Skeletal muscle tissue (tissue), 5 donors: ENCODE measurements at places on chromosomes 1 and 21. TPM values are rescaled to one million over a fixed set of nuclear protein-coding genes. Genes with fewer than 3 reads are reported as not detected.

The RNASEL gene
- total RNA-seq, result 4.2 TPM

The KPRP gene
- total RNA-seq, result not detected

The S100A8 gene
- 67.3 TPM for total RNA-seq

The AADACL4 gene
- total RNA-seq, result not detected

The SCYL3 gene
- 8.4 TPM for total RNA-seq

The ALX3 gene
- total RNA-seq, result not detected

The RNU1-4 gene
- total RNA-seq, result under 0.01 TPM

The DONSON gene
- total RNA-seq, result 15.7 TPM

The C1orf87 gene
- not detected for total RNA-seq

The PTCH2 gene
- 1.6 TPM for total RNA-seq

The OR2L2 gene
- not detected for total RNA-seq

The CHRNB2 gene
- under 0.01 TPM for total RNA-seq

The SLC44A3 gene
- 2.6 TPM for total RNA-seq

The SLC2A5 gene
- 8.9 TPM for total RNA-seq

The OR10Z1 gene
- total RNA-seq, result not detected

The ZNF436 gene
- 67.3 TPM for total RNA-seq

The PRAMEF6 gene
- not detected for total RNA-seq

The FGR gene
- total RNA-seq, result 2.6 TPM

The KLHL21 gene
- total RNA-seq, result 27.1 TPM

The MEX3A gene
- 6.8 TPM for total RNA-seq

The GPX7 gene
- total RNA-seq, result 96.0 TPM

The EFNA3 gene
- total RNA-seq, result 0.52 TPM

The DMBX1 gene
- total RNA-seq, result not detected

The FMO2 gene
- total RNA-seq, result 0.52 TPM

The NTNG1 gene
- total RNA-seq, result 8.4 TPM

The SERINC2 gene
- total RNA-seq, result 2.1 TPM

The PPIAL4G gene
- not detected for total RNA-seq

The SLC25A44 gene
- total RNA-seq, result 3.1 TPM

The AGT gene
- total RNA-seq, result 10.4 TPM

The PGBD5 gene
- total RNA-seq, result 5.7 TPM

The FHAD1 gene
- total RNA-seq, result 2.1 TPM

The OR2L5 gene
- total RNA-seq, result not detected

The NUAK2 gene
- 1.0 TPM for total RNA-seq

The MGST3 gene
- 170 TPM for total RNA-seq

The NMNAT2 gene
- 0.52 TPM for total RNA-seq

The BRINP2 gene
- total RNA-seq, result 0.52 TPM

The CASZ1 gene
- 26.1 TPM for total RNA-seq

The TMCC2 gene
- total RNA-seq, result 15.1 TPM

The SLAMF6 gene
- total RNA-seq, result 0.52 TPM

The TCP10L gene
- total RNA-seq, result not detected

The C1orf185 gene
- total RNA-seq, result not detected

The MPZ gene
- 63.7 TPM for total RNA-seq

The HSD17B7 gene
- total RNA-seq, result 12.0 TPM
